Heart left ventricle (tissue), 16 donors: ENCODE measurements at places on chromosomes 5 and 9. TPM values are rescaled to one million over a fixed set of nuclear protein-coding genes. Genes with fewer than 3 reads are reported as not detected.

The CARD19 gene
- total RNA-seq = 25.8 TPM

The MEGF9 gene
- 14.3 TPM for total RNA-seq

The PCDHGA8 gene
- total RNA-seq = 14.6 TPM

The DMGDH gene
- 2.2 TPM for total RNA-seq

The CAMK2A gene
- total RNA-seq = 26.0 TPM

The TTC1 gene
- 96.1 TPM for total RNA-seq

The TJP2 gene
- 121 TPM for total RNA-seq

The LNPEP gene
- total RNA-seq = 76.2 TPM

The SPACA9 gene
- total RNA-seq = 4.2 TPM

The LECT2 gene
- total RNA-seq = not detected

The DBH gene
- total RNA-seq = not detected

The RAPGEF6 gene
- total RNA-seq = 8.6 TPM

The SLC34A1 gene
- total RNA-seq = not detected

The PLPPR1 gene
- total RNA-seq = not detected

The TAF11L13 gene
- total RNA-seq = not detected

The SEMA6A gene
- 4.9 TPM for total RNA-seq

The MCC gene
- 31.2 TPM for total RNA-seq

The ZDHHC11B gene
- 5.1 TPM for total RNA-seq
